ENCODE measurements at places on chromosomes 16 and 17.

DNA sequence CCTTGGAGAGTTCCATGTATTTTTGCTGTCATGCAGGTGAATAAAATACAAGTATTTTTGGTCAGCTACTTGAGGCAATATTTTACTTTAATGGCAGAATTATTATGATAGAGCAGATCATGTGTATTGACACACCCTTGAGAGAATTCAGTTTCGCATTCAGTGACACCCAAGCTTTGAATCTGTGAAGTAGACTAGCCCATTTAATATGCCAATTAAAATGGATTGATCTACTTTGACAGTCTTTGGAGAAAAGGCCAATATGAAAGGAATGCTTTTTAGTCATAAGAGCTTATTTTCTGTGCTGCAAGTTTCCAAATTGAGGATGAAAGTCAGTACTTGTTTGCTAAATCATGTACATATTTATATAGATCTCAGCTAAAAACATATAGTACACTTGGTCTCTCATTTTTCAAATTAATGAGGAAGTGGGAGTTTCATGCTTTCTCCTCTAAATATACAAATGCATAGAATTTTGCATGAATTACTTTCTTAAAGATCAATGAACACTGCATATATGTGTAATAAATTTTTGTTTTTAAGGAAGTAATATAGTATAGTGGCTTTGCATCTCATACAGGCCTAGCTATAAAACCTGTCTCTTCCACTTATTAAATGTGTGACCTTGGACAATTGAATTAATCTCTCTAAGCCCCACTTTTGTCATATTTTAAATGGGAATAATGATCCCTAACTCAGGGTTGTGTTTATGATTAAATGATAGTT lies 161.5 kb downstream of the PHKB start:
- no peak for DNase-seq

- DNase-seq: no peak
Measured at GRCh38 chr16:74936902-74937560, 47.9 kb downstream of the WDR59 start.

DNA sequence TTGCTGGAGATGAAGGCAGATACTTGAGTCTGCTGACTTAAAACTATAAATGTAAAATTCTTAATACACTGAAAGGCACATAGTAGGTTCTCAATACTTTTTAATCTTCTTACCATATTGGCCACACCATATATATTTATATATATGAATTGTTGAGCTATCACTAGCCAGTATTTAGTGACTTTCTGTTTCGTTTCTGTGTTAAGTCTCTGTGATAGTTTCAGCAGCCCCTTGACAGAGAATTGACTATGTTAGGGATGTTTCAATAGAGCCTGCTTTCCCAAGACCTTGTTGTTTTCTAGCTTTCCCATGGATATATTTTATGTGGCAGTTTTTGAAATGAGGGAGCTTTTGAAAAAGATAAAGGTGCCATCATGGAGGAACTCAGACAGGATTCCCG lies 206.5 kb upstream of the GOT2 start:
- no peak for DNase-seq

GRCh38 chr16:75398333-75398732 lies 35.0 kb downstream of the CFDP1 start:
- DNase-seq: no peak

DNA sequence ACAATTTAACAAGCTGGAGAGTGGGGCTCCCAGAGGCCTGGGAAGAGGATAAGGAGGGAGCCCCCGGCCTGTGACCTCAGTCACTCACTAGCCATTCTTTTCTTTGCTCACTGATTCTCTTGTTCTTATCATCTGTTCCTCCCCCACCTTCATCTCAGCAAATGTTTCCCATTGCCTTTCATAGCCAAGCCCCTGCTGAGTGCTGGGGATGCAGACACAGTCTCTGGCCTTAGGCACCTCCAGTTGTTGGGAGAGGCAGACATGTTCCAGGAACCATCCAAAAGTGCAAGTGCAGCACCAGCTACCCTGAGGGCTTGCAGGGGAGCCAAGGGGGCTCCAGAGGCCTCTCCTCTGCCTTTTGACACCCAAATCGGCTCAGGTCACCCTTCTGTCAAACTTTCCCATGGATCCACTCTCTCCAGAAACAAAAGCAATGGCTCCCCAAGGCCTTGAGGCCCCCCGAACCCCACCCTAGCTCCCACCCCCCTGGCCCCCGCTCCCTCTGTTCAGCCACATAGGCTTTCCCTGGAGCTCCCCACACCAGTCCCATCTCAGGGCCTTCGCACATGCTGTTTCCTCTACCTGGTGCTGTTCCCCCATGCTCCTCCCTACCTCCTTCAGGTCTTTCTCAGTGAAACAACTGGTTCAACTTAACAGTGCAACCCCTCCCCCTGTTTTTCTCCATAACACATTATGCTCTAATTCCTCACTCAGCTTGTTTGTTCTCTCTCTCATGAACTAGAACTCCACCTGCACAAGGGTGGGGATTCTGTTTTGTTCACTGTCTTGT lies 14.9 kb upstream of the KCNJ12 start:
- DNase-seq: no peak

GRCh38 chr16:18943414-18943813 lies 17.2 kb upstream of the SMG1 start:
- DNase-seq: no peak

GRCh38 chr16:75780669-75781068 lies 54.4 kb upstream of the CPHXL start:
- DNase-seq: no peak

- DNase-seq: no peak
Measured at GRCh38 chr17:7711051-7711755, 6.2 kb downstream of the EFNB3 start.

DNA sequence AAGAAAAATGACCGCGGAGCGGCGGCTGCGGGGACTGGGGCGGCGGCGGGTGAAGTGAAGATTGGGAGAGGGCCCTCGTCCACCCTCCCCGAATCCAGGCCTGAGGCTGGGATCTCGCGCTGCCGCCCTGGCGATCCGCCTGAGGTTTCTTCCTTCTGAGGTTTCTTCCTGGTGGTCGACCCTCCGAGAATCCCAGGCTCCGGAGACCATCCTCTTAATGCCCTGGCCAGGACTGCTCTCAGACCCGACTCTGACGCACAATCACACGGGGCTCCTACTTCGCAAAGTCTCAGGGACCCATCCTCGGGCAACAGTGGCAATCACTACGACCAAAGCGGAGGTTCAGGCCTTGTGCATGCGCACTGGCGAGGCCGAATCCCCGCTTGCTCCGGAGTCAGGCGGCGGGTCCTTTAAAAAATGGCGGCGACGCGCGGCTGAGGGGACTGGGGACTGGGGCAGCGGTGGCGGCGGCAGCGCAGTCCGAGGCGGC lies 18.0 kb upstream of the KCNJ18 start:
- DNase-seq: no peak

DNA sequence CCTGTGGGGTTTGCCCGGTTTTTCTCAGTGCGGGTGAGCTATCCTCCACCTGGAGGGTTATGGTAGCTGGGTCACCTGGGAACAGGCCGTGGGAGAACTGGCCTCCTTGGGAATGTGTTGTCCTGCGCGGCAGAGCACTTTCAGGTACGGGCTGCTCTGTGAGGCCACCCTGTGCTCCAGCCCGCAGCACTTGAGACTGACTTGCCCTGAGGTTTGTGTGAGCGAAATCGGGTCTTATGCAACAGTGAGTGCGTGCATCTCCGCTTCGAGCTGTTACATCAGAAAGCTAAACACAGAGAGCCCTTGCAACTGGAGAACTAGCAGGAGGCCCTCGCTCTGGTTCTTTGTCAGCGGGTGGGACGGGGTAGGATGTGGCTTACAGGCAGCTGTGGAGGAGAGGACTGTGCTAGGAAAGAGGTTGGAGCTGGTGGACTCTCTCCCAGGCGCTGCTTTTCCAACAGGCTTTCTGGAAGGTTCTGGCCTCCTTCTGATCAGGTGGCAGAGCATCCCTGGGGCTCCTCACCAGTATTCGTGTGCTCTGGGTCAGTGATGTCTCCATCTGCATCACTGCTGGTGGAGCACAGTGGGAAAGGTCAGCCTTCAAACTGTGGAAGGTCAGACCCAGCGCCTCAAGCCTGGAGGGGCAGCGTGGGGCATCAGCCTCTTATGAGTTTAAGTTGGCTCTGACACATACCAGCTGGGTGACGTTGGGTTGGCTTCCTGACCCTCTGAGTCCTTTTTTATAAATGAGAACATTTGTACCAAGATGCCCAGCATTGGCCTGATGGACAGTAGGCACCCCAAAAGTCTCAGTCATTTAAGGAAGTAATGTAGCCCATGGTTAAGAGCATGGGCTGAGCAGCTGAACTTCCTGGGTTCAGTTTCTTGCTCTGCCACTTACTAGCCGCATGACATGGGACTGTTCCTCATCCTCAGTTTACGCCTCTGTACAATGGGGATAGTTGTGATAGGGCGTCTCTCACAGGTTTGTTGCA lies 76.3 kb downstream of the KSR1 start:
- DNase-seq: no peak

DNA sequence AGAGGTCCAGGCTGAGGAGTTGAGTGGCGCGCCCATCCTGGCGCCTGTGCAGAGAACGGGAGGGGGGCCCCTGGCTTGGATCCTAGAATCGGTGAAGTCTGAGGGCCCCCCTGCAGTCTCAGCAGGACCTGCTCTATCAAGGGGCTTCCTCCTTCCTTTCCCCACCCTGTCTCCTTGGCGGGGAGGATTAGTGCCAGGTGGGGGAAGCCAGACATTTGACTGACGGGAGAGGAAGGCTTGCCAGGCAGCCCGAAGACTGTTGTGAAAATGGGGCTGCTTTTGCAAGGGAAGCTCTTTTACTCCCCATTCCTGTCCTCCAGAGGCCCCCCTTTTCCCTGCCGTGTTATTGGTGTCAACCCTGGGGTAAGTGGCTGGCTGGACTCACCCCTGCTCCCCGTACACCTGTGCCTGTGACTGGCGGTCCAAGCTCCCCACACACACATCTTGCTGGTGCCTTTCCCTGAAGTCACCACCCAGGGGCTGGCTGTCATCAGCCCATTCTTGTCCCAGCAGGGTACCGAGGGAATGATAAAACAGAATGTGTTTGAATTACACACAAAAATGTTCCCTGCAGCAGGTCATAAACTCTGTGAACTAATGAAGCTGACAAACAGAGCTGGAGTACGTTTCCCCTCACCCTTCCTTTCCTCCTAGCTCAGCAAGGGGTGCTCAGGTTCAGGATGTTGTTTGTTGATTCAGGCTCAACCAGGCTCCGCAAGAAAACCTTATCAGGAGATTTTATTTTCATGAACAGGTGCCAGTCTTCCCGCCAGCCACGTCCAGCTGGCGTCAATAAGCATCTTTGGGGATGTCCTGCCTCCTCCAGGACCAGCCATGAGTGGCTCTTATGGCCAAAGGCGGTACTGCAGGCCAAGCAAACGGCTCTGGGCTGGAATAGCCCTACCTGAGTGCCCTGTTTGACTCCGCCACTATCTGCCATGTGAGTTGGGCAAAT lies 4.4 kb upstream of the ARMC7 start:
- DNase-seq: no peak

DNA sequence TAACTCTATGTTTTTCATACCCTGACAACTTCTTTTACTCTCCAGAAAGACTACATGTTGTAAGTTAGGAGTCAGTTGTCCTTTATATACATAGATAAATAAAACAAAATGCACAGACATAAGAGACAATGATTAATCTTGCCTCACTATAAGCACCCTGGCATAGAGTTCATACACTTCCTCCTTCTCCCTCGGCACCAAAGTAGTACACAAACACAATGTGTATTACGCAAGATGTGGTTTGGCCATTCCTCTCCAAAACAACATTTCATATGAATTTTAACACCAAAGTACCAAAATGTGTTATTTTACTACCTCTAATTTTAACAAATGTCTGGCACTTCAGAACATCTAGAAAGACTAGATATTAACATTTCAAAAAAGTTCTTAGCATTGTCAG lies 17.2 kb upstream of the SLFN11 start:
- no peak for DNase-seq

DNA sequence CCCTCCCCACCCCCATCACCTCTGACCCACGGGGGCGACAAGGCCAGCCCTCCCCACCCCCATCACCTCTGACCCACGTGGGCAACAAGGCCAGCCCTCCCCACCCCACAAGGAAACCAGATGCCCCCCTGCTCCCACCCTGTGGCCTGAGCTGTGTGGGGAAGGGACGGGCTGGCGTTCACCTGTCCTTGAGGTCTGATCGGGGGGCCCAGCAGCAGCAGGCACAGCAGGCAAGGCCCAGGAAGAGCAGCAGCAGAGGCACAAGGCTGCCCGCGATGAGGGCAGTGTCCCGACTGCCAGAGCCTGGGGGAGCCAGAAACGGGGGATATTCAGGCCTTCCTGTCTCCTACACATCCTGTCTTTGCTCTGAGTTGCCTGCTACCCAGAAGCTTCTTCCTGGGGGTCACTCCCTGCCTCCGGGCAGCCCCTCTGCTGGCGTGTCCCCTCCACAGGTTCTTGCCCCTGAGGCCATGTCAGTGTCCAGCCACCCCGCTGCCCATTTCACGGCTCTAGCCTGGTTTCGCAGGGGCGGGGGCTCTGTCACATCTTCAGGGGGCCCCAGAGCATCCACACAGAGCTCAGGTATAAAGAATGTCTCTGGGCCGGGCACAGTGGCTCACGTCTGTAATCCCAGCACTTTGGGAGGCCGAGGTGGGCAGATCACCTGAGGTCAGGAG lies 6.8 kb downstream of the SCARF1 start:
- DNase-seq: no peak

GRCh38 chr16:14098081-14098480 lies 27.0 kb downstream of the MRTFB start:
- no peak for DNase-seq

- no peak for DNase-seq
Measured at GRCh38 chr17:77802333-77802615, 156.2 kb upstream of the TNRC6C start.

- DNase-seq: no peak
Measured at GRCh38 chr17:47204722-47205418, 4.3 kb upstream of the MYL4 start.

DNA sequence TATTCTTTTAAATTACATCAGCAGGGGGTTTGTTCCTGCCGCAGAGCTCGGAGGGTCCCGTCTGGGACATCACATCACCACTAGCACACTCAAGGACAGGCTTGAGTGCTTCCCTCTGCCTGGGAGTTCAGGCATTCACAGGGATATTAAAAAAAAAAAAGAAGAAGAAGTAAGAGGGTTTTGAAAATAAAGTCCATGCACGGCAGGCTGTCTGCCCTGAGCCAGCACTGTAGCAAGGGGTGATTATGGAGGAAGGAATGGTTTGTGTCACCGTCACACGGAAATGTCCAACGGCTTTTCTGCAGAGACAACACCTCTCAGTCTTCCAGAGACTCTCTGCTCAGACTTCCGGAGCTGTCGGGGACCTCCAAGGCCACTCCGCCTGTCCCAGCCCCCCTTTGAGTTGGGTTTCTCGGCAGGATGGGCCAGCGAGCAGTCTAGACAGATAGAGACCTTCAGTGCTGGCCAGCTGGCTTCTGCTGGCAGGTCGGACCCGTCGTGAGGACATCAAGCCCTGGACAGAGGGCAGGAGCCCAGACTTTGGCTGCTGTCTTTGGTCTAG lies 33.6 kb downstream of the MEOX1 start:
- DNase-seq: no peak
